ENCODE measurements at places on chromosomes 1 and 21. TPM values are rescaled to one million over a fixed set of nuclear protein-coding genes. Genes with fewer than 3 reads are reported as not detected.

DNA sequence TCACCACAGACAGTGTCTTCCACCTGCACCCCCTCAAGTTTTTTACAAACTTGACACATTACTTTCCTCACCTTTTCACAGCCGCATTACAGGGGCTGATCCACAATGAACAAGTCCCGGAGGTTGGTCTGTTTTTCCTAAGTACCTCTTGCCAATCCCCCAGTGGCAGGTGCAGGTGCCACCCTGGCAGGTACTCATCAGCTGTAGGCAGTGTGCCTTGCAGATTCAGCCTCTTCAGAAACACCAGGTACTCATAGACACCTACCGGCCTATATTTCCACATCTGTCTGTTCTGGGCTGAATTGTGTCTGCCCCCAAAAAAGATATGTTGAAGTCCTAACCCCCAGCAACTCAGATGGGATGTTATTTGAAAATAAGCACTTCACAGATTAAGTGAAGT lies 81.4 kb upstream of the CNIH3 start:
- DNase-seq: no peak

- no peak for DNase-seq
Observed at GRCh38 chr21:44934797-44935532, 4.9 kb upstream of the SLX9 start.

Gene OR2T29
- total RNA-seq: not detected

DNA sequence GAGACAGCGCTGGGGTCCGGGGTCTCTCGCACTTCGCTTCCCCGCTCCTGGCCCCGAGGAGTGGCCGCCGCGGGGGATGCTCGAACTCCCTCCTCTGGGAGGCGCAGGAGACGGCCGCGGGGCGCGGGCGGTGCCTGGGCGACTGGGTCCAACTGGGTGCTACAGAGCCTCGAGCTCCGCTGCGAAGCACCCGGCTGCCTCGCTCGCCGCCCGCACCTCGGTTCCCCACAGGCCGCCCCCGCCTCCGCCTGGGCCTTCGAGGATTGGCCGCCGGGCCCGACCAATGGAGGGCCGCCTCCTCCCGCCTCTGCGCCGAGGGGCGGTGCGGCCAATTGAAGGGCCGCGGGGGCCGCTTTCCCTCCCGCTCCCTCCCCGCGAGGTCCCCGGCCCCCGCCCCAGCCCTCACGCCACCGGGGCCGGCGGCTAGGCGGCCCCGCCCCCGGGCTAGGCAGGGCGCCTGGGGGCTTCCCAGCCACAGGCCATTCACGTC lies at the start of gene CNN3:
TSS of gene CNN3 (minus strand) at position 196 of the 490 bp plus-strand sequence. CDS start 216 bp downstream, outside the sequence.
- DNase-seq: peak; percentile 68

Gene ADORA3
- total RNA-seq: not detected

Gene KRTAP10-5
- total RNA-seq: not detected
